ENCODE measurements at places on chromosomes 4 and X.

GRCh38 chr4:38567457-38567856 lies 96.5 kb upstream of the KLF3 start:
- no peak for DNase-seq

DNA sequence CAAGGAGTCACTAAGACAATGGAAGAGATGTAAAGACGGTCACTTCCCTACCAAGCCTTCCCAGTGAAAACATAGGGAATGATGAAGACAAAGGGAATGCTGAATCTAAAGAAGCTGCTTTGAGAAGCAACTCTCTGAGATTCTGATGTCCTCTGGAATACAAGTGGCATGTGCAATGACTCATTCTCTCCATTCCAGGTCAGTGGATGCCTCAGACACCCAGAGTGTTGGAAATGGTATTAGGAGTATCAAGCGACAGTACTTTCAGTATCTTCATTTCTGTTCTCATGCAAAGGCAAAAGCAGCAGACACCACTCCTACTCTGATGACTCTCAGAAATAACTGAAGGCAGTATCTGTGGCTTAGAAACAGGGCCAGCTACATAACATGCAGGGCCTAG lies 102.6 kb downstream of the FSTL5 start:
- no peak for DNase-seq

DNA sequence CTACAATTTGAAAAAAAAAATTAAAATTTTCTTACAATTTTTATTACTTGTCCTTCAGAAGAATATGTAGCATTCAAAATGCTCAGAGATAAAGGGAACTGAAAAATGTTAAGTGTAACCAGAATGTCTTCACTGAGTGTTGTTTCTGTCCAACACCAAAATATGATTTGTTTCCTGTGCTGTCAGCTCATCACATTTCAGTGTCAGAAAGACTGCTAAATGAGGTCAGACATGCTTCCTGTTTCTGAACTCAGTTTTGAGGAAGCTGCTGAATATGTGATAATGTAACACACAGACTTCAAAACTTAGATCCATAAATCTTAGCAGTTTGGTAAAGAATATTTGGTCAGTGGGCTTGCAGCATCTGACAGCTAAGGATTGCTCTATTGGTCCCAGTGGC lies 1849.7 kb downstream of the PCDH7 start:
- no peak for DNase-seq

DNA sequence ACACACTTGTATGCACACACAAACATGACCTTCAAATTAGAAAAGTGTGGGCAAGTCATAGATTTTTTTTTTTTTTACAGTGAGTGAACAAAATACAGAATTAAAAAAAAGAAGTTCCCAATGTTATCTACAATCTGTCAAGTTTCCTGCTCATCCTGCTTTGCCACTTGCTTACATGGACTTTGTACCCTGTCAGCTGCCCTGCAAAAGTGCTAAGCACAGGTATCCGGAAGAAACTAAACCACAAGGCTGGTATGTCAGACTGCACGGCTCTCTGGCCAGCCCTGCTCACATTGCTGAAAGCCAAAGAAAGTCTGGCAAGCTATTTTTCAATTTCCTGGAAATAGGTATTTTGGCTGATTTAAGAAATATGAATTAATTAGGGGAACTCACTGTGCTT lies 38.9 kb upstream of the BCLAF3 start:
- DNase-seq: no peak

DNA sequence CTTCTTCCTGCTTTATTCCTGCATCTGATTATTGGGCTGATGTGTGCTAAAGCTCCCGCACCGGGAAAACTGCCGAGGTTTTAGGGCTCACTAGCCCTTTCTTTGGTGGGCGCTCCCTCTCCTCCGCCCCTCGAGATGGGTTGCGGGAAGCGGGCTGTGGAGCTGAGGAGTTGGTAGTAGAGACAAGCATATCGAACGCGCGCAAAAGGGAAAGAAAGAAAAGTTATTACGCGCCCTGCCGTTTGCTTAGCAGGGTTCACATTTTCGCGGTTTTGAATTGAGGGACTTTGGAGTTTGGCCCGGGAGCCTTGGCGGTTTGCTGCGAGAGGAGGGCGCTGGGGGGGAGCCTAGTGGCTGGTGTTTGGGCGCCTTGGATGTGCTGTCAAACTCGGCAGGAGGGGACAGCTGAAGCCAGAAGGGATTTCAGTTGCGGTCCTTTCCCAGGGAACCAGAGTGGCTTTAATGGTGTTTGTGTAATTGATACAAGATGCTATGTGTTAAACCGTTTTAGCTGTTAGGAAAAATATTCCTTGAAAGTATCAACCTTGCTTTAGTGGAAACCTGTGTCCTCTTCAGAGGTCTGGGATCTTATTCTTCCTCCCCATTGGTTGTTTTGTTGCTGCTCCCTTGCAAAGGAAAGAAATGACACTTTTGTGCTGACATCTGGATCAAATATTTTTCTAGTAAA lies 1.1 kb downstream of the GAB1 start:
- DNase-seq: no peak

DNA sequence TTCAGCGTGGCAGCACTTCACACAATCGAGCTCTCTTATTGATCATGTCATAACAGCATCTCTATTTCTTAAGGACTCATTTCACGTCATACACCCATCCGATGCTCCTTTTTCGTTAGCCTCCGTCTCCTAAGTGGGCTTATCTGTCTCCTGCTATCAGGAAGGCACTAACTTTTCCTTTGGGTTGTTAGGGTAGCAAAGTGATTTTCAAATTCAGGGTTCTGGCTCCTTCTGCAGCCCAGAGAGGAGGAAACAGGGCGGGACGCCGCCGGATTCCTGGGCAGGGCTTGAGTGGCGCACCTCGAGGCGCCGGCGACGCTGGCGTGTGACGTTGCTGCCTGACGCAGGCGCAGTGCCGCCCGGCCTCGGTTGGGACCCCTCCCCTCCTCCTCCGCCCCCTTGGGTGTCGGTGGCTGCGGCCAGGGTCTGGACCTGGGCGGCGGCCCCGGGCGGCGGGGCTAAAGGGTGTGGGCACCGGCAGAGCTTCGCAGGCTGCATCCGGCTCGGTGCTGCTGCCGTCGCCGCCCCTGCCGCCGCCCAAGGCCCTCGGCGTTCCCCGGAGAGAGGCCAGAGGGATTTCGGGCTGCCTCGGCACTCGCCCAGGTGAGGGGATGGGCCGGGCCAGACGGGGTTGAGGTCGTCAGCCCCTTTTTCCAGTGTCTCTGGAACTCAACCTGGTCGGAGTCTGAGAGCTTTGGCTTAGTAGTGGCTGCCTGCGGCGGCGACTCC lies at the start of gene BLTP1:
Gene BLTP1, plus strand, starts transcription at position 350 of the 729 bp plus-strand sequence. CDS start 18,317 bp downstream, outside the sequence.
- peak; percentile 73 for DNase-seq

- DNase-seq: no peak
Measured at GRCh38 chr4:110898290-110898689, 275.4 kb upstream of the PITX2 start.

- no peak for DNase-seq
Measured at GRCh38 chr4:2417226-2417764, 1.1 kb downstream of the ZFYVE28 start.

DNA sequence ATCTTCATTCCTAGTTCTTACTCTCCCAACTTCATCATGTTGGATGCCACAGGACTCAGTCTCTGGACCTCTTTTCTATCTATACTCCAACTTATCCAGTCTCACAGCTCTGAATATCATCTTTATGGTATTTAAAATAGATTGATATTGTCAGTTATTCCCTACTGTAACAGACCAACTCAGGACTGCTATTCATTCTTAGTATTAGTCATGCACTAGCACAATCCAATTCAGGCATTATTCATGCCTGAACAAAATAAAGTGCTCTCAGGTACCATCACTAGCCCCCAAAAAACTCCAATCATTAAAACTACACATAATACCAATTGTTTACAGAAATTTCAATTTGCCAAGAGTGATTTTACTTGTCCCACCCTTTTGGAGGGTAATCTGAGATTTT lies 37.7 kb downstream of the FRYL start:
- no peak for DNase-seq

GRCh38 chrX:46461660-46462191 lies 83.5 kb downstream of the ZNF674 start:
- DNase-seq: no peak

GRCh38 chr4:173191623-173192041 lies 23.0 kb downstream of the GALNT7 start:
- DNase-seq: no peak

GRCh38 chr4:69991016-69991415 lies 4.8 kb upstream of the STATH start:
- DNase-seq: no peak

DNA sequence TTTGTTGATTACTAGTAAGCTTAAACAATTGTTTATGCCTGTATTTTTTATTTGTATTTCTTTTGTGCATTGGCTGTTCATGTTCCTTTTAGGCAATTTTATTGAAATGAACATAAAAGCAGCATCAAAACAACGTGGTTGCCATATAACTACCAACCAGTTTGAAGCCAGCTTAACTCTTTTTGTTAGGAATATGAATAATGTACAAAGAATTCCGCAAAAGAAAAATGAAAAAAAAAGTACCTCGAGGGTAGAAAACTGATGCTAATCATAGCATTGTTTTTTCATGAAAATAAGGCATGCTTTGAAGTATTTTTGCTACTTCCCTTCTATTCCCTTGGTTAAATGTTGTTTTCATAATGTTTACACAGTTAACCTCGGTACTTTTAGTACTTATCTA lies 1024.0 kb upstream of the SLIT2 start:
- DNase-seq: no peak

DNA sequence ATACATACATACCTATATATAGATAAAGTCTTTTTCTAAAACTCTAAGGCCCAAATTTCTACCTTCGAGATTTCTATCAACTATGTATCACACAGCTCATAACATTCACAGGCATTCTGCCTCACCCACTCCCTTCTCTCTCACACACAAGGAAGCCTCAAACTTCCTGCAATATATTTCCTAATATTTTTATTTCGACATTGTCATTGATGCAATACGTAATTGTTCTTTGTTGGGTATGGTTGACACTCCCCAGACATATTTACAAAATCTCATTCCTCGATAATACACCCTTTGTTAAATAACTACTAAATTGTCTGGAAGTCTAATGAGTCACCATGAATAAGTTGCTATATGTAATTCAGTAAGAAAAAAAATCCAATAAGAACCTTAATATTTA lies 143.5 kb downstream of the HNRNPD start:
- no peak for DNase-seq

- no peak for DNase-seq
Measured at GRCh38 chr4:118683513-118683912, 1.7 kb upstream of the METTL14 start.

- DNase-seq: no peak
Measured at GRCh38 chr4:147578593-147578992, 38.6 kb upstream of the TMEM184C start.

DNA sequence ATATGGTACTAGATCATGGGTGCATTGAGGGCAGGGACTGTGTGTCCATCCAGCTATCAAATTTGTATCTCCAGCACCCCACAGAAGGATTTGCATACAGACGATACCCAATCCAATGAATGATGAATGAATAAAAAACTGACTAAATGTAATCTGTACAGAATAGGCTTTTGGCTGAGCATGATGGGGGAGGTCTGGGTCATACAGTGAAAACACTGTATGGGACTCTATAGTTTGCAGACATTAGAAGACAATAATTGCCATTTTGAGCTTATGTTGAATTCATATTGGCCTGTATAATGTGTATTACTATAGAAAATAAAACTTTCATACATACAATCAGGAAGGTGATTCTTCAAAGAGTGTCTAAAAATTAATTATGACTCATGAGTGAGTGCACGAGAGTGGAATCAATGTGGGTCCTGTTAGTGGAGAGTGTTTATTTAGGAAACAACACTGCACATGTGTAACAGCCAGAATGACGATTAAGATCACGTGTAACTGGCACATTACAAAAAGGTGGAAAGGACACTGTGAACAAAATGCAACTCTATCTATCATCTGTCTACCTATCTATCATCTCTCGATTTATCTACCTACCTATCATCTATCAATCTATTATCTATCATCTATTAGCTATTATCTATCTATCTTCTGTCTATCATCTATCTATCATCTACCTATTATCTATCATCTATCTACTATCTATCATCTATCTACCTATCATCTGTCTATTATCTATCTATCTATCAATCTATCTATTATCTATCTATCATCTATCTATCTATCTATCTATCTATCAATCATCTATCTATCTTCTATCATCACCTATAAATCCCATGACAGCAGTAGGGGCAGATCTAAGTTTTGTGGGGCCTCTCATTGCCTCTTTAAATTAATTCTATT lies 201.3 kb downstream of the PTTG2 start:
- DNase-seq: no peak

DNA sequence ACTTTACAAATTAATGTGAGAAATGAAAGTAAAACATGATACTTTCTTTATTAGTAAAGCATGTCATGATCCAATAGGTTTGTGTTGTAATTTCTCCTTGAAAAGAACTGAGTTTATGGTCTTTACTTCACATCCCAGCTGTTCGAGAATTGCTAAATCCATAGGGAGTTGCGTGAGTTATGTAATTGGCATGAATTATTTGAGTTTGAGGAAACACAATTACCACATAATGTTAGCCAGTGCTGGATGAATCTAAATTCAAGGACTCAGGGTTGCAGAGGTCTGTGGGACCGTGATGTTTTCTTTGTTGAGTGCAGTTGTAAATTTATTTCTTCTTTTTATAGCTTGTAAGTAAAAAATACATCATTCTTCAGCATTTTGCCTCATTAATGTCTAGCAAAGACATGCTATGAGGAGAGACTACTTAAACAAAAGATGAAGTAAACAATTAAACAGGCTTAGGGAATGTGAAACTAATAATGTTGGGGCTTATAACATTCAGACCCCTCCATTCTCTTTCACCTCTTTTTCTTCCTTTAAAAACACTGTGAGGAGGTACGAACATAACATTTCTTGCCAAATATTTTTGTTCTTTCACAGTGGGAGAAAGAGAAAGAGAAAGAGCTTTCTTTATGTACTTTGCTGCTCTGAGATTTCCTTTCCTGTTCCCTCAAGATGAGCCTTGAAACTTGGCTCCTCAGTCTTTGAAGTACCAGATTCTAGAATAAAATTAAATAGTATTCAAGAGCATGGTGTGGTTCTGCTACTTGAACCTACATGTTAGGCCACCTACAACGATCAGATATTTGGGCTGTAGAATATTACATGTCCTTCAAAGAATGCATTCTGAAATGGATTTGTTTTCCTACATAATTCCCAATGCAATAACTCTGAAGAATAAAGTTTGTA lies 159.6 kb upstream of the ANK2 start:
- no peak for DNase-seq

GRCh38 chr4:138236037-138236436 lies 6.1 kb downstream of the SLC7A11 start:
- no peak for DNase-seq

DNA sequence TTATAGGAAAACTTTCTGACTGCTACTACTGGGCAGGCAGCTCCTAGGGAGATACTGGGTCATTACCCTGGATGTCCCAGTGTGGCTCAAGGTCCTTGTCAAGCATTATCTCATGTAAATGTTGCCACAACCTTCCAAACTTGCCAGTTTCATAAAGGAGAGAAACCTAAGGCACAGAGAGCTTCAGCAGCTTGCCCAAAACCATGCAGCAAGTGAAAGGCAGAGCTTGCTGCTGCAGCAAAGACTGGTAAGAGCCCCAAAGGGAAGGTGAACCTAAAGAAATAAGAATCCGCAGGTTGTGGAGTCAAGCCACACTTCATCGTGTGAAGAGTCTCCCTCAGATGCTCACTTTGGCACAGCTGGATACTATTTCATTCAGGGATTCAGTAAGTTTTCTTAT lies 2.3 kb downstream of the MPP1 start:
- no peak for DNase-seq
